ENCODE measurements at places on chromosomes 1 and 21.

- DNase-seq: no peak
Observed at GRCh38 chr1:212873518-212873917, 15.4 kb downstream of the FLVCR1 start.

- DNase-seq: no peak
Observed at GRCh38 chr1:161200992-161201835, 953 bp upstream of the NDUFS2 start.

GRCh38 chr1:243434594-243434993, 178.8 kb downstream of the SDCCAG8 start:
- DNase-seq: no peak

DNA sequence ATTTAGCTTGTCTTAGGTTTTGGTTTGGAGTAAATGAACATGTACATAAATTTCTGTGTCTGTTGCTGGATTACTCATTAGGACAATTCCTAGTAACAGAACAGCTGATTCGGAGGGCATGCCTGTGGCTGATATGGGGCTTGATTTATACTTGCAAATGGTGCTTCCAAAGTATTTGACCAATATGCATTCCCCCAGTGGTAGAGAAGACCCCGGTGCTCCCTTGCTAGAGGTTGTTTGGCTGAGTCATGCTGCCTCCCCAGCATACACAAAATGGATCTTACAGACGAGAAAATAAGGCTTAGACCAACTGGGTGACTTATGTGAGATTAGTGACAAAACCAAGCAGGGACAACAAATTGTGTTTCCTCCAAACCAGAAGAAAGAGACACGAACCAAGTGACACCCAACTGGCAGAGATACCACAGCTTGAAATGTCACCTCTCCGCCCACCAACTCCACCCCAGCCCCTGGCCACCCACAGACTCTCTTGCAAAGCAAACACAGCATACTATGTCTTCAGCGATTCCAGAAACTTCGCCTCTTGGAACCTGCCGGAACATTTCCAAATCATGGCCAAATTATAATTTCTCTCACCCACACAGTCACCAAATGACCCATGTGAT, 75.9 kb upstream of the ETS2 start:
- DNase-seq: no peak

- no peak for DNase-seq
Observed at GRCh38 chr1:225906467-225906866, 17.5 kb upstream of the LEFTY1 start.

- no peak for DNase-seq
Observed at GRCh38 chr1:24317956-24318614, 1.1 kb upstream of the GRHL3 start.

- no peak for DNase-seq
Observed at GRCh38 chr1:234620272-234621126, 10.5 kb upstream of the IRF2BP2 start.

DNA sequence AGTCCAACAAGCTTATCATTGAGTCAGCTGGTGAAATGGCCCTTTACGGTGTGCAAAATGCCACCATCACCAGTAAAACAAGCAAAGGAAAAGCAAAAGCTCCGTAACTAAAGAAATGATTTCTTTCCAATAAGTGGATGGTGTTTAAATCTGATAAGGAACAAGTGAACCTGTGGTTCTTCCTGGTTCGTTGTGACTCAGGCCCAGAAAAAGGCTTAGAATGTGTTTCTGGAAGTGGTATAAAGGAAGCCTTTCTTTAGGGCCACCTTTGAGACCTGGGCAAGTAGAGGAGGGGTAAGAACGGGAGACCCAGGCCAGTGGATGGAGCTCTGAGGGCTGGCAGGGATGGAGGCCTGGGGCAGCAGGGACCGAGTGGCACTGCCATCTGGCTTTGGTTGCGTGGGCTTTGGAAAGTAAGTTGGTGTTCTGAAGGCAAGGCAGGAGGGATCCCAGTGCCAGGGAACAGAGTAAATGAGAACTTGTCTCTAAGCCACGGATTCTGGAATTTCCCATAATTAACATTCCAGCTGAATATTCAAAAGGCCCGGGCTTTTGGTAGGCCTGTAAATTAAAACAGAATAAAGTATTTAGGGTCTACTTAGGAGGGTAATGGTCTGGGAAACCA, 87.9 kb upstream of the LMO4 start:
- no peak for DNase-seq

DNA sequence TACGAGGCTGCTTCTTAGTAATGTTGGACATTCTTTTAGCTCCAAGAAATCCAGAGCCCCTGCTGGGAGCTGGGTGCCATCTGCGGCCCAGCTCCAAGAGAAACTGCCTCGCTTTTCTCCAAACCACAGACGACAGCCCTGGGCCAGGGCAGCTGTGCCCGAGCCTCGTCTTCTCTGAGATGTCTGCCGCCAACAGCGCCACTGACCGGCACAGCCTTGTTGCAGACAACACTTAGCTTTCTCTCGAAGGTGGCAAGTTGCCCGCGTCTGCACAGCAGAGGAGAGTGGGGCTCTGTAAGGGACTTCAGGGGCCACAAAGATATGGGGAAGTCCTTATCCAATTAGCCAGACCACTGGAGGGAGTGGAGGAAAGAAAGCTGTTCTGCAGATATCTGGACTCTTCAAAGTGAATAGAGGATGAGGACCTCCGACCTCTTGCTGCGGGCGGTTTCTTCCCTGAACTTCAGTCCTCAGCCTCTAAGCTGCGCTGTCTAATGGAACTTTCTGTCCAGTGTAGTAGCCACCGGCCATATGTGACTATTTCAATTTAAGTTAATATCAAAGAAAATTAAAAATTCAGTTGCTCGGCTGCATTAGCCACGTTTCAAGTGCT, 63.9 kb upstream of the DISP3 start:
- no peak for DNase-seq
